ENCODE measurements at places on chromosomes 16 and 17.

DNA sequence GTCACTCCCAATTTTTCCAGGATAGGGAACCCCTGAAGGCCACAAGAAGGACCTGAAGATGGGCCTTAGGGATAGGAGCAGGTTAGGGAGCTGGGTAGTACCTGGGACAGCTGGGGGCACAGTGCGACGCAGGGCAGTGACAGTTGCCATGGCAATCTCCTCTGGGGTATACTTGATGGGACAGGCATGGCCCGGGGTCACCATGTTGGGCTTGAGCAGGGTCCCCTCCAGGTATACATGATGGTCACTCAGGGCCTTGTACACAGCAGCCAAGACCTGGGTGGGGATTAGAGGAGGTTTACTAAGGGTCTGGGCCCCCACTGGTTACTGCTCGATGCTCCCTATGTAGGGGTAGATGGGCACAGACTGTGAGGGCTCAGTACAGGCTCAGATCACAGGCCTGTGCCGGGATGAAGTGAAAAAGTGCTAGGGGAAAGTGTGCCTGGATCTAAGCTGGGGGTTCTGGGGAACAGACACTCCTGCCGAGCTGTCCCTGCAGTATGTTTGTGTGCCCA is 2.7 kb downstream of the ALDOC start:
- DNase-seq = no peak

- DNase-seq = no peak
Measured at GRCh38 chr16:86998196-86999001, 318.8 kb downstream of the C16orf95 start.

DNA sequence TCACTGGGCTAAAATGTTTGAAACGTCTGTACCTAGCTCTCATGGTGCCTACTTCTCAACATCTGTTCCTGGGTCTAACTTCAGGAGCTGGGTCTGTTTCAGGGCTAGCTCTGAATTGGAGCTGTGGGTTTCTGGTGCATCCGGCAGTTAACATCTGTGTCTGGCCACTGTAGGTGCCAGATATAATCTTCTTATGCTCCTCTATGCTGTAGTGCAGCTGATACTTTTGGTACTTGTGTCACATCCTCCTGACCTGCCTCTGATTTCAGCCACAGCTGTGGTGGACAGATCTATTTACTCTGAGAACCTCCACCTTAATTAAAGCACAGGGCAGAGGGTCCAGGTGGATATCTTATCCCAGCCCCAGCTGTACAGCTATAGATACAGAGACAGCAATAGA is 496.5 kb upstream of the CDH11 start:
- DNase-seq = no peak

DNA sequence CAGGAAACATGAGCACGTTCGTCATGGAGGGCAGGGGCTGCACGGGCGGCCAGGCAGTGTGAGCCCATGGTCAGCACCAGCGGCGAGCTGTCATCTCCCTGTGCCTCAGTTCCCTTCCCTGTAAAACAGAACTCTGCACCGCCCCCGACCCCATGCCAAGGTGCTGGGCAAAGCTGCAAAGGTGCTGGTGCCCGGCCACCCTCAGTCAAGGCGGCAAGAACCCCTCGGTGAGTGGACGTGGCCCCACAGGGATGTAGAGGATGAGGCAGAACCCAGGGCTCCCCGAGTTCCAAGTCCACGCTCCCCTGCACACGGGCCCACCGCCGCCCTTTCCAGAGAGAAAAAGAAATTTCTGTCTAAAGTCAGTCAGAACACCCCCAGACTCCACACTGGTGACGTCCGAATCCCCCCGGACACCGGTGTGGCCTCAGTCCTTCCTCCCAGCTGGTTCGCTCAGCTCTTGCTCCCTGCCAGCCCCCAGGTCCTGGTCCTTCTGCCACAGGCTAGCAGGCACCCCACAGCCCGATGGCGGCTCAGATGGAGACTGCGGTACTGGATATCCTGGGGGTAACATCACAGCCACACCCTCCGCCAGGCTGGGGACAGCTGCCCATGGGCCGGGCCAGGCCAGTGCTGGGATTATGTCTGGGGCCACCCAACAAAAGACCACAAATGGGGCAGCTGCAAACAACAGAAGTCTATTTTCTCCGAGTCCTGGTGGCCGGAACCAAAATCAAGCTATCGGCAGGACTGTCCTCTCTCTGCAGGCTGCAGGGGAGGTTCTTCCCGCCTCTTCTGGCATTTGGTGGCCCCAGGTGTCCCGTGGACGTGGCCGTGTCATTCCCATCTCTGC is 14.4 kb upstream of the BAHCC1 start:
- DNase-seq = no peak

DNA sequence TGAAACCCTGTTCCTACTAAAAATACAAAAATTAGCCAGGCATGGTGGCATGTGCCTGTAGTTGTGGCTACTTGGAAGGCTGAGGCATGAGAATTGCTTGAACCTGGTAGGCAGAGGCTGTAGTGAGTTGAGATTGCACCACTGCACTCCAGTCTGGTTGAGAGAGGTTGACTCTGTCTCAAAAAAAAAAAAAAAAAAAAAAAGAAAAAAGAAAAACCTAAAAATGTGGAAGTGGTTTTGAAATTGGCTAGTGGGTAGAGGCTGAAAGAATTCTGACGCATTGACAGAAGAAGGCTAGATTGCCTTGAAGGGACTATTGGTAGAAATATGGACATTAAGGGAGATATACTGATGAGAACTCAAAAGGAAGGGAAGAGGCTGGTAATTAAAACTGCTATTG is 33.6 kb upstream of the CPPED1 start:
- DNase-seq = no peak

Measured in CD4-positive, alpha-beta T cell treated with Interferon alpha-2 for 1 hour (primary cell).